DMS153 (cell line): ENCODE measurements at places on chromosomes 4 and X.

DNA sequence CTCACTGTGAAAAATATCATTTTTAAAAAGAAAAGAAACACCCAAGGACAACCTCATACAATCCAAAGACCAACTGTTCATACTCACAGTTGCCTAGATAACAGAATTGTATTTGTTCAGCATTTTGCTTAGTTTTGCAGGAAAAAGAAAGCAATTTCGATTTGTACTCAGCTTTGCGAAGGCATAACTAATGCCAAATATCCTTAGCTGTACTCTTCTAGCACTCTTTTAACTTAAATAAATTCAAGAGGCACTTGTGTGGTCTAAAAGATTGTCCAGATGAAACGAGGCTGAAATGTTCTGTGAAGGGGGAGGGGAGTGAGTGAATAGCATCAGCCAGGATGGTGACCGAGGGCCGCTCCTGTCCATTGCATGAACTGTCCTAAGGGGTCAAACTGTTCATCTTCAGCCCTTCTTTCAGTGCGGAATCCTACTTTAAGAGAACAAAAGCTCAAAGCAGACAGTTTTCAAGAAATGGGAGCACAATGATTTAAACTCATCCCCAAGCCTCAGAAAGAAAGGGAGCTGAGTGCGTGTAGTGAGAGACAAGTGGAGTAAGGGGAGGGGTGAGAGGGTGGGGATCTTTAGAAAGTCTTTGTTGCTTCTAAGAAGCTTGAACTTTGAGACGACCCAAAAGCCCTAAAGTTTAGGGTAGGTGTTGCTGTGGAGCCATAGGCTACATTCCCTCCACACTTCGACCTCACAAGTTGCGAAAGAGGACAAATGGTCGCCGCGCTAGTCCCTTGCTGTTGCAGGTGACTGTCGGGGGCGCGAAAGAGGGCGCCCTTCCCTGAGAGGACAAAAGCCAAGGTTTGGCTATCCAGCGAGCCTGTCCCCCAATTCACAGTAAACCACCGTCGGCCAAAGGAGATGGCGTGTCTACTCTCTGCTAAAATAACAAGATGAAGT, 4.0 kb upstream of the NEUROG2 start:
- no peak for DNase-seq

- no peak for DNase-seq
Measured at GRCh38 chrX:112081781-112082652, 559 bp downstream of the TRPC5 start.

DNA sequence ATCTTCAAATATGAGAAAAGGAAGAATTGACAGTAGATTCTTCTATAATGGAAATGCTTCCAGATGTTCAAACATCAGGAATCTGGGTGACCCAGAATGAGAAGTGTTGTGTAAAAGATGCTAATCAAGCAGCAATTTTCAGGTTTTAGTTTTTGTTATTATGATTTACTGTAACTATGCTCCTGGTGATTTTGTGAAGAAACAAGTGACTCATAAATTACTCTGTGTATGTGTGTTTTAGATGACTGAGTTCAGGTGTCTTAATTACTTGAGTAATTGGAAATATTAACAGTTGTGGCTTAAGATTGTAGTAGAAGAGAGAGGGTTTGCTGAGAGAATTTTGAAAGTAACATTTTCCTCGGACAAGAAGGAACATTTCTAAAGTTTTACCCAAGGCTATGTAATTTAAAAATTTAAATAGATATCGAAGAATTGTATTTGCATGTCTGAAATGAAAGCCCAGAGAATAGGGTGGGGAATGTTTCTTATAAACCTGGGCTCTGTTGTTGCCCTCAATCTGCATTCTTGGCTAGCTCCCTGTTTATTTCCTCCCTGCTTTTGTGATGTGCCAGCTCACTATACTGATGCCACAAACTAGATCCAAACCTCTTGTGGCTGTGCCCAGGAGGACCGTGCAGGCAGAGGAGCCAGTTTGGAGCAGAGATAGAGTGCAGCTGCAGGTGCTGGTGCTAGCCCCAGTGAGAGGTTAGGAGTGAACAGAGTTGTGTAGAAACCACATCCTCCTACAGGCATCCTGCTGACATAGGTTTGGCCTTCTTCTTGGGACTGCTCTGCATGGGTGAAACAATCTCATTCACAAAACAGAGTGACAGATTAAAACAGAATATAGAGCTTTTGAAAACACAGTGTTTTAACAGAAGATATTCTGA, 25.4 kb upstream of the TNIP3 start:
- no peak for DNase-seq

DNA sequence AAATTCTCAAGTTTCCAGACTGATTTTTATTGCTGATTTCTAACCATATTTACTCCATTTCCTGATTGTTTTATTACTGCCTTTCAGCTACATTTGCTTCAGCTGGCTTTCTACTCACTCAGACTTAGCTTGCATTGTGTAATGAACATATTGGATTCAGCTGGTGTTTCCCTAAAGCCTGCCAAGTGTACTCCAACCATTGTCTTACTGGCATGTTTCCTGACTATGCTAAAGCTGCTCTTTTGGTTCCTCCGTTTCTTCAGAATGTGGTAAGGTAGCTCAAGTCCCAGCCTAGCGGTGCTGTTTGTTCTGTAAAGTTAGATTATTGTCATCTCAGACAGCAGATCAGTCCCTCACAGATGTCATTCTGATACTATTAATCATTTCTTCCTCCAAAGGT, 53.1 kb upstream of the GLRA2 start:
- DNase-seq, result peak; percentile 8

GRCh38 chr4:113953888-113954287, 25.6 kb downstream of the ARSJ start:
- no peak for DNase-seq

DNA sequence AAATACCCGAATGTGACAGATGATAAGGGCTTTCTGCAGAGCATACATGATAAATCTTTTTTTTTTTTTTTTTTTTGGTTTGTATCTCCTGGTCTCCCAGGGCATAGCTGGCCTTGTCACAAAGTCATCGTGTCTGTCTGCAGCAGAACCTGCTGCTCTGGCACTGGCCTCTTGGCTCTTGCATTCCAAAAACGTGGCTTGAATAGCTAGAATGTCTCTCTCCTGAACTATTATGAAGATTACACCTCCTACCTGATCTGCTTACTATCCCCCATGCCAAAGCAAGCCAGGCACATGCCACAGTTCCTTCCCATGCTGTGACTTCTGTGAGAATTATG, 50.4 kb upstream of the SCRG1 start:
- no peak for DNase-seq

GRCh38 chr4:81179326-81179725, 35.7 kb downstream of the PRKG2 start:
- DNase-seq, result no peak

GRCh38 chrX:38816155-38816554, 14.9 kb downstream of the MID1IP1 start:
- DNase-seq, result no peak

GRCh38 chrX:71922686-71923085, 12.0 kb downstream of the NHSL2 start:
- no peak for DNase-seq

DNA sequence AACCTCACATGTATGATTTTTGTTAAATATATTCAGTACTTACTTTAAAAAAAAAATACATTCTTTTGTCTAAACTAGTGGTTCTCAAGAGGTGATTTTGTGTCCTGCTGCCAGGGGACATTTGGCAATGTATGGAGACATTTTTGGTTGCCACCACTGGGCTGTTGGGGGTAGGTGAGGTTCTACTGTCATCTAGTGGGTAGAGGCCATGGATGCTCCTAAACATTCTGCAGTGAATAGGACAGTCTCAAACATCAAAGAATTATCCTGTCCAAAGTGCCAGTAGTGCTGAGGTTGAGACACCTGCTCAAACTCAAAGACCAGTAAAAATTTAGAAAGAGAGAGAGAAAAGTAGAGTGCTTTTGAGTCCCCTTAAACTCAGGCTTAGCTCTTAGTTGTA, 32.9 kb upstream of the PGM2 start:
- no peak for DNase-seq

DNA sequence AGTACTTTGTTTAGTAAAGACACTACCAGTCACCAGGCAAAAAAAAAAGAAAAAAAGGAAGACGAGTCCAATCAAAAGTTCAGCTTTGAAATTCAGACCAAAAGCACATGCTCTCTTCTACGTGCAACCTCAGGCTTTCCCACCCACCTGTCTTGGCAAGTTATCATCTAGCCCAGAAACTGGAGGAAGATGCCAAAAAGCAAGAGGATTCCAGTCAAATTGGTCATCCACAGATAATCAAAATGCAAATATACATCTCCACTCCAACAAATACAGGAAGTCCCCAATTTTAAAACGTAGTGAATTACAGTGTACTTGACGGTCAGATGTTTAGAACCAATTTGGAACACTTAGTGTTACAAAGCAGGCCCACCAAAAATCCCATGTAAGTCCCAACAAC, 96.5 kb downstream of the PALLD start:
- no peak for DNase-seq

DNA sequence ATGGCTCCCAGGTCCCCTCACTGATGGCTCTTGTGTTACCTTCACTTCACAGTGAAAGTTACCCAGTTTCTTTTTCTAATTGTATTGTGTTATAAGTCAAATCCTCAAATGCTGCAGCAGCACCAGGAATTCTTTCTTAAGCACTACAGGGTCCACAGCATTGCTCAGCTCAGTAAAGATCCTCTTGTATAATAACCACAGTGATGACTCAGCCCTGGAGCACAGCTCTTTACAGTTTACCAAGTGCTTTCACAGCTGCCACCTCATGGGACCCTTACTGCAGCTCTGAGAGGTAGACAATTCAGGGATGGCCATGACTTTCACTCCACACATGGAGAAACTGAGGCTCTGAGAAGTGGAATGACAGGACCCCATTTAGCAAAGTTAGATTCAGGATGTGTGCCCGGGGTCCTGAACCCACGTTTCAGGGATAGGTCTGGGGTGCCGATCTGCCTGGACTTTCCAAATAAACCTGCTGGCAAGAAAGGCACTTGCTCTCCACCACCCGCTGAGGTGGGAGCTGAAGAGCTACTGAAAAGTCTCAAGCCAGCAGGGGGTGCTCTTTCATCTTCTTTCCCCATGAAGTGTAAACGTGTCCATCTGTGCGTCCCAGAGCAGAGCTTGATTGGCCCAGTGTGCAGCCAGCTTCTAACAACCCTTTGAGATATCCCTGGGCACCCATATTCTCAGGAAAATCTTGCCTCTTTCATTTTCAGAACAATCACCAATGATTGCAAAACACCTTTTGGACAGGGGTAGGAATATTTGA, 35.7 kb upstream of the GABRQ start:
- no peak for DNase-seq

DNA sequence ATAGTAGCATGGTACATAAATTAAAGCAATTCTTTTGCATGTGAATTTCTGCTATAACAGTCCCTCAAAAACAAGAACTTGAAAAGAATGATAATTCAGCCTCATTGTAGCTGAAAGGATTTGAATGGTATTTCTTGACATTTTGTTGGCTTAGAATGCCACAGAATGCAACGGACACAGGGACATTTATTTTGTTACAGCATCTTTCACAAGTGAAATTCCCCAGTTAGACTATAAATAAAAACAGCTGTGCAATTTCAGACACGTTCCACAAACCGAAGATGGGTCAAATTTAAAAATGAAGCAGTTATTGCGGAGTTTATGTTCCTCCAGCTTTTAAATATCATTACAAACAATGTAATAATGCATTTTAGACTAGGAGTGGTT, 82.8 kb upstream of the AMELX start:
- DNase-seq, result no peak

- DNase-seq, result no peak
Measured at GRCh38 chr4:57098941-57099340, 11.2 kb downstream of the IGFBP7 start.

- no peak for DNase-seq
Measured at GRCh38 chr4:687048-687970, 1.6 kb downstream of the SLC49A3 start.

DNA sequence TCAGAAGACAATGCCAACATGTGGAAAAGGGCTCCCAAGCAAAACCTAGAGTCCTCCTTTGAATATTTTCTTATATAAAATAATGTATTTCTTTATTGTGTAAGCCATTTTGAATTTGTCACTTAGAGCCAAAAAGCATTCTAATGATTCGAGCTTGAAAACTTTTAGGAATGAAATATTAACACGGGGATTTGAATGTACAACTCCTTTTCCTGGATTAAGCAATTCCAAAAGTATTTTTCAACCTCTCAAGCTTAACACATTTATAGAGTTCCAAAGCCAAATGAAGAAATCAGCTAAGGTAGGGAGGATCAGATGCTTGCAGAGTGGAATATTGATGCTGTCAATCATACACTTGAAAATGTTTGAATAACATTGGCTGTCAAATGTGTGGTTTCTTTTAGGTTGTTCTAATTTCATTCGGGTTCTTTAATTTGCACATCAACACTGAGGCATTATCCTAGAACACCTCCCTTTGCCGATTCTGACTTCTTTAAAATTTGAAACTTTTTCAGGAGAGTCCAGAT, 67.2 kb upstream of the ETNPPL start:
- no peak for DNase-seq

- no peak for DNase-seq
Measured at GRCh38 chr4:74947798-74948197, 14.9 kb downstream of the PARM1 start.

GRCh38 chr4:17552427-17552826, 24.6 kb upstream of the LAP3 start:
- no peak for DNase-seq

GRCh38 chr4:130329036-130329435, 1233.1 kb downstream of the C4orf33 start:
- peak; percentile 32 for DNase-seq

GRCh38 chr4:77009511-77010115, 60.1 kb downstream of the SEPTIN11 start:
- no peak for DNase-seq
